Activated gamma-delta T cell (primary cell): ENCODE measurements at places on chromosomes 12 and 14.

DNA sequence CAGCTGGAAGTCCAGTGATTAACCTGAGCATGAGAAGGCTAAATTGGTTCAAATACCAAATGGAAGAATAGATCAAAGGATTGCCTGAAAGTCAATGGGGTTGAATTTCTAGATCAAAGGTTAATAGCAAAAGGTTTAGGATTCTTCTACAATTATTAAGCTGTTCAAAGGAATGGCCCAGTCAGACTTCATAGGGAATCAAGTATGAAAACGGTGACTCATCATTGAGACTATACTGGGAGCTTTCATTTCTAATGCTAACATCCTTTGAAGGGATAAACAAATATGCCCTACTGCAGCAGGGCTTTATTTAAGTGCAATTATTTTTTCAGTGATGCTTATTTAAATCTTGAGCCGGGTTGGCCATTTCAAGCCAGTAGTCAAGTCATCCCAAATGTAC lies 152.8 kb downstream of the RIMBP2 start:
- no peak for DNase-seq

DNA sequence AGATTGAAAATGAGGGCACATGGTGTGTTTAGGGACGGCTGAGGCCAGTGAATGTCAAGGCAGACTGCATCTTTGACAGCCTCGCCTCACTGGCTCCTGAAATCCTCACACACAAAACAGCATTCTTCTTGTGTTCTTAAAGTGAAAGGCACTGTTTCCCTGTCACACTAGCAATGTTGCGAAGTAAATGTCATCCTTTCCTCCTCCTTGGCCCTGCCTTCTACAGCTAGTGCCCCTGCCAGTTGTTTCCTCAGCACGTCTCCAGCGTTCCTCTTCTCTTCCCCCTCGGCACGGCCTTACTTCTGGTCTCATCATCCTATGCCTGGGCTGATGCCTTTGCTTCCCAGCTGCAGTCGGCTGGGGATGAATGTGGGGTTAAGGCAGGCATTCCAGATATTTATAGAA lies 129.4 kb upstream of the DNM1L start:
- DNase-seq = no peak

DNA sequence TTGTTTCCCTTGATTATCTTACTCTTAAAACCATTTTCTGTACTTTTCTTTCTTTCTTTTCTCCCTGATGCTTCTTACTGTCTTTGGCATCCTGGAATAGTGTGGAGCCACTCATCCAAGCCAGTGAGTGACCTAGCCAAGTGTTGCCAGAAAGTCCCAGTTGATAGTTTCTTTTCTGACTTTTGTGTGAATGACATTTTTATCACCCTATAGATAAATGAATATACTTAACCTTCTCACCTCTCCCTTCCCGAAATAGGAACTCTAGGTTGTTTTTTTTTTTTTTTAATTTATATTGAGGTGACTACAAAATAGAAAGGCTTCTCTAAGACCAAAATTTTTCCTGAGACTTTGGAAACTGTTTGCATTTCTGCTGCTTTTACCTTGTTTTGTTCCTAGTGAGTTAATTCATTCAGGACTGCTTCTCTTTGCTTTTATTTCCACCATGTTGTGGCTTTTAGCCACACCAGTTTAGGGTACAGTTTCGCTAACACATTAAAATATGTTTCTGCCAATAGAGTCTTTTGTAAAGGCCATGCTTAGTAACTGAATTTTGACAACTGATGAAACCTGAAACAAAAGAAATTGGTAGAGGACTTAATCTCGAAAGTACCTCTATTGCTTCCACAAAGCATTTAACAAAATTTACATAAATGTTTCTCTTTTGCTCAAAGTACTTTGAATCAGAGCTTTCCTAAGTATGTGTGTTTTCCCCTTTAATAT lies 194.6 kb downstream of the ERC1 start:
- no peak for DNase-seq

- no peak for DNase-seq
Observed at GRCh38 chr12:6039894-6040601, 84.4 kb downstream of the VWF start.

- DNase-seq = no peak
Observed at GRCh38 chr12:6914947-6915788, 788 bp downstream of the ENO2 start.

GRCh38 chr14:105030194-105030593 lies 9.3 kb upstream of the CDCA4 start:
- no peak for DNase-seq

- DNase-seq = no peak
Observed at GRCh38 chr14:106013879-106014376, 487.5 kb downstream of the TMEM121 start.

DNA sequence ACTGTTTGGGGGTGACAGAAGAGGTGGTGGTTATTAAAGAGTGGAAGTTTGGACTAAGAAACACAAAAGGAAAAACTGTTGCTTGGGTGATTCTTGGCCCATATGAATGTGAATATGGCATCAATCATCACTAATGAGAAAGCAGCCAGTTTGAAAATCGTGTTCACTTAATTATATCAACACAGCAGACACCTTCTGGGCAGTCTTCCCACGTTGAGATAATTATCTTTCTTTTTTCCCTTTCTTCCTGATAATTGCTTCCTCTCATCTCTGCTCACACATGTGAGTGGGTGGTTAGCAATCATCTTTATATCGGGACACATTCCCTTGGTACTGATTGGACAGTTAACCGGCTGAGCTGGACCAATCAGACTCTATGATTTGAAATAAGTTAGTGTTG lies 539.7 kb downstream of the AACS start:
- no peak for DNase-seq

- no peak for DNase-seq
Observed at GRCh38 chr12:21831791-21832344, 57.4 kb upstream of the KCNJ8 start.

- DNase-seq = no peak
Observed at GRCh38 chr12:95385246-95386035, 88.5 kb upstream of the METAP2 start.

GRCh38 chr14:70707138-70708038 lies 65.7 kb downstream of the TTC9 start:
- DNase-seq = no peak

DNA sequence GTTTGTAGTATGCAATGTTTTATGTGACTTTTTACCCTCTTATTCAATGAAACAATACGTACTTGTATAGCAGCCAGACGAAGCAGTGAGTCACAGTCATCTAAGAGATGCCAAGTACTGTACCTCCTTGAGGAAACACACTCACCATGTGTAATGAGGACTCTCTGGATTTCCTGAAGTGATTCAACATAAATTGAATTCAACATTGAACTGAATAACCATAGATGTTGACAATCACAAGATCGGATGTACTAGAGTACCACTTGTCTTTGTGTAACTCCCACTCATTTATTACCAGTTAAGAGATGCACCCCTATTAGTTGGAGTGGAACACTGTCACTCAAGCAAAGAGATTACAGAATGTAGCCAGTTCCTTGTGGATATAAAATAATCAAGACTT lies 175.2 kb upstream of the HMGA2 start:
- no peak for DNase-seq

DNA sequence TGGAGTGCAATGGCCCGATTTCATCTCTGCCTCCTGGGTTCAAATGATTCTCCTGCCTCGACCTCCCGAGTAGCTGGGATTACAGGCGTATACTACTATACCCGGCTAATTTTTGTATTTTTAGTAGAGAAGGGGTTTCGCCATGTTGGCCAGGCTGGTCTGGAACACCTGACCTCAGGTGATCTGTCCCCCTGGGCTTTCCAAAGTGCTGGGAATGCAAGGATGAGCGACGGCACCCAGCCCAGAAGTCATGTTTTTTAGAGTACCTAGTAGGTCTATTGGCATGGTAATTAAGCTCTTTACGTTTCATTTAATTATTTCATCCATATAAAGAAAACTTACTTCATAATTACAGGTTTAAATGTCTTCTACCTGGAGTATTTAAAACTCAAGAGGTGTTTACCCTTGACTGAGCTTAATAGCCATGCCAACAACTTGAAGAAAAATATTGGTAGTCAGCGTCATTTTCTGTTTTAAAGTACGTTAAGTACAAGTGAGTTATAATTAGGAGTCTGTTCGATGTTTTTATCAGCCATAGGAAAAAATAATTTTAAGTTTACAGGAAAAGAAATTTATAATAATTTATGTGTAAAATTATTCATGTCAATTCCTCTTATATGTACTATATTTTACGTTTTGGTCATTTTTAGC lies 4.0 kb downstream of the TMPO start:
- DNase-seq = no peak

DNA sequence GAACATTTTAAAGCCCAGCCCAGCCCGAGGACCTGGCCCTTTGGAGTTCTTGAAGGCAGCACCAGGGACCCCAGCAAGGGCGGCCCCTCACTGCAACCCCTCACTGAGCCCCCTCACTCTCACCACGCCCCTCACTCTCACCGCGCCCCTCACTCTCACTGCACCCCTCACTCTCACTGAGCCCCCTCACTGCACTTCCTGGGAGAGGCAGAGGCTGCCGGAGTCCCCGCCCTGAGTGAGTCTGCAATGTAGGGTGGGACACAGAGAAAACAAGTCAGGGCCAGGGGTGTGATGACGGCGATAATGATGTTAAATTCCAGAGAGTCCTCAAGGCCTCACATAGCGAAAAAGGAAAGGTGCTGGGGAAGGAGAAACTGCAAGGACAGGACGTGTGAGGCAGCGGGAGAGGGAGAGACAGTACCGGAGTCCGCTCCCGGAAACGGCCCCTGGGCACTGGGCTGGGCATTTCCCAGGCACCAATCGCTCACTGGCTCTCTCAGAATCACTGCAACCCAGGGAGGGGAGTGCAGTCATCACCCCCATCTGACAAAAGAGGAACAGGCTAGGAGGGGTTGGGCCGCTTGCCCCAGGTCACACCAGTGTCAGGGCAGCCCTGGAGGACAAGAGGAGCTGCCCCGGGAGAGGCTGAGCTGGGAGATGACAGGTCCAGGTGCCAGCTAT lies 24.9 kb downstream of the CCDC88C start:
- DNase-seq = no peak

GRCh38 chr14:95119336-95119735 lies 38.0 kb downstream of the DICER1 start:
- DNase-seq = no peak

GRCh38 chr14:67241411-67242167 lies at the start of gene PALS1:
Gene PALS1 (plus strand): TSS chr14:67241435. CDS start chr14:67279171, 37,736 bp downstream.
- DNase-seq = peak; percentile 55

DNA sequence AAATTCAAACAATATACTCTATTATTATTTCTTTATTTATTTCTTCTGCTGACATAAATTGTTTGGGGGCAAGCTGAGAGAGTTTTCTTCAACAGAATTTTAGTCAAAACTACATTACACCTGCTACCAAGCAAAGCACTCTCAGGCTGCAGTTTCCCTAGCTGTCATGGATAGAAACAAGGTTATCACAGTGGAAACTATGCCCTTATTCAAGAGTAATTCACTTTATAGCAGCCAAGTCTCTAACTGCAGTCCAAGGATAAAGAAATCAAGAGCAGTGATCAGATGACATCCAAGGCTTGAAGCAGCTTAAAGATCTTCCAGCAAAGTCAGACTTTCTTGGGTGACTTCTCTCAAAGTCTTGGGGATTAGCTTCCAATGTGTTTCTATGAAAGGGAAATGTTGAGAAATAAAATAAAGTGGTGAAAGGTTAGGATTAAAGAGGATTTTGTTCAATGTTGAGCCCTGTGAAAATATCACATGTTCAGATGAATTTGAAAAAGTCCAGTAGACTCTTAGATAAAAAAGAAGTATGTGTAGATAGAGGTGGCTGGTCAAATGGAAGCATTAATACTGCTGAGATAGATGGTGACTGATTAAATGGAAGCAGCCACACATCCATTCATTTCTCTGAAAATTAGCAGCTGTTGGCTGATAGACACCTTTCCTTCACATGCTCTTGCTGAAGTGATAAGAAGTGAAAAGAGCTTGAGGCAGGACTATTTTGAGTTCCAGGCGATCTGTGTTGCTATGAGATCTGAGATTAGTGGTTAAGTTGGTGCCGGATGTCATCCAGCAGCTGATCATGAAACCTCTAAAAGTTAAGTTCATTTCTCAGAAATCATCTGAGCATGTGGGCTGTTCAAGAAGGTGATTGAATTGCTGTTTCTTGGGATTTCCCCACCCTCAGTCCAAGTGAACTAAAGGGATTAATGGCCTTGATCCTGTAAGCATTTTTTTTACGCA lies 257.8 kb upstream of the BTG1 start:
- DNase-seq = no peak

GRCh38 chr14:102539544-102540314 lies 30.2 kb upstream of the ANKRD9 start:
- DNase-seq = no peak

GRCh38 chr14:35285168-35286002 lies 6.8 kb upstream of the PSMA6 start:
- no peak for DNase-seq

DNA sequence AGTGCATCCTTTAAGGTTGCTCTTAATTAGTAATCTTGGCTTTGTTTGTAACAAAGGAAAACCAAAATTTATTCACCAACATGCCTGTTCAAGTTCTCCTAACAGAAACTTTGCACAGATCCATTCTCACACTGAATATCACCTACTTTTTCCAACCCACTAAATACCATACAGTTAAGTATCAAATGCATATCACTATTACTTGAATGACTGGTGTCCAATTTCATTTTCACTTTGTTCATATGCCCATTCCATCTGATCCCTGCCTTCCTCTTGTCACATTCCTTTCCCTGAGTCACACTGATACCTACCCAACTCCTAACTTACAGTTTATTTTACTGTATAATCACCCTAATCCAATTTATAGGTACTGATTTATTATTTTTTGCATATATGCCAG lies 286.4 kb downstream of the NELL2 start:
- DNase-seq = no peak

GRCh38 chr12:112894128-112894527 lies 12.6 kb upstream of the OAS1 start:
- no peak for DNase-seq

GRCh38 chr14:72779679-72780078 lies 114.2 kb downstream of the DPF3 start:
- DNase-seq = no peak

DNA sequence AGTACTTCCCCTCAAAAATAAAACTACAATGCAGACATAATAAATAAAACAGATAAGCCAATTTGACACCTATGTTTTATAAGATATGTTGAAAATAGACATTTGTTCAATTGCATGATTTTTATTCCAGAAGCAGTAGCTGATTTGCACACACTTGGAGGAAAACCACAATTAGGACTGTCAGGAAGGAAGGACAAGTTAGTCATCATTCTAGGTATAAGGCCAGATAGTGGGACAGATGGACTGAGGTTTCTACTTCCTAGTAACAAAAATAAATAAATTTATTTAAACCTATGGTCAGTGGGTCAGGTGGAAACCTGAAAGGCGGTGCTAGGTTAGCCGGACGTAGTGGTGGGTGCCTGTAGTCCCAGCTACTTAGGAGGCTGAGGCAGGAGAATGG lies 141.8 kb upstream of the RASSF8 start:
- no peak for DNase-seq

- DNase-seq = no peak
Observed at GRCh38 chr12:56955631-56956256, 1.7 kb downstream of the RDH16 start.

GRCh38 chr12:101655393-101655792 lies 42.0 kb upstream of the CHPT1 start:
- no peak for DNase-seq

- DNase-seq = no peak
Observed at GRCh38 chr12:75389061-75389460, 1.8 kb upstream of the GLIPR1L2 start.
